HFF-Myc (cell line): ENCODE measurements at places on chromosomes 1 and 21.
A peak's percentile ranks its signal among the peaks of the same experiment; 100 is the strongest.

DNA sequence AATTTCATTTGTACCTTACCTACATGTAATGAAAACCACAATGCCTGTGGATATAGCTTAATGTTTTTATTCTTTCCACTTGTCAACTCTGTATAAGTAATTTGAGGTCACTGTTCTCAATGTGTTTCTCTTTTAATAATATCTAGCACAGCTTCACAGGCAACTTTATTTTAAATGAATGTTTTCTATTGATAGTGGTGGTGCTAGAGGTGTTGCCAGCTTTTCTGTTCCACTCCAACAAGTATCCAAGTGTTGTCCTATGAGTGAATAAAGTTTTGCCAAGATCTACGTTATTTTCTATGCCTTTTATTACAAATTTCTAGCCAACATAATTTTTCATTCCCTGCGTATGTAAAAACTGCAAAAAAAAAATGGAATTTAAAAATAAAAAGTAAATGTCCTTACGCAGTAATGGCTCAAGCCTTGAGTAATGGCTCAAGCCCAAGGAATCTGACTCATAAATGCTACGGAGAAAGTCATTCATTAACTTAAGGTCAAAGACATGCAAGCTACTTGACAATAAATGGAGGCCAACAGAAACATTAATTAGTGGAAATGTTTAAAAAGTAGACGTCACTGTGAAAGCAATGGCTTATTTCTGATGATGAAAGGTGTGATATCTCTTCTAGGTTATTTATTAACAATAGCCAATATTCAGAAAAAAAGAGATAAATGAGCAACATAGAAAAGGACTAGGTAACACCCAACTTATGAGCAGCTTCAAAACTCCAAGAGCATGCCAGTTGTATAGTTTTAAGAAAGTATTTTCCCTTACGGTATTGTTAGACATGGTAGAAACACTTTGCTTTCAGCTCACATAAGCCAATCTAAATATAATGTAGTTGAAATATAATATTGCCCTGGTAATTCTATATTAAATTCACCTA is 71.4 kb downstream of the SLC44A5 start:
- DNase-seq, result no peak

- DNase-seq, result no peak
Measured at GRCh38 chr1:214632091-214632490, 29.1 kb downstream of the CENPF start.

DNA sequence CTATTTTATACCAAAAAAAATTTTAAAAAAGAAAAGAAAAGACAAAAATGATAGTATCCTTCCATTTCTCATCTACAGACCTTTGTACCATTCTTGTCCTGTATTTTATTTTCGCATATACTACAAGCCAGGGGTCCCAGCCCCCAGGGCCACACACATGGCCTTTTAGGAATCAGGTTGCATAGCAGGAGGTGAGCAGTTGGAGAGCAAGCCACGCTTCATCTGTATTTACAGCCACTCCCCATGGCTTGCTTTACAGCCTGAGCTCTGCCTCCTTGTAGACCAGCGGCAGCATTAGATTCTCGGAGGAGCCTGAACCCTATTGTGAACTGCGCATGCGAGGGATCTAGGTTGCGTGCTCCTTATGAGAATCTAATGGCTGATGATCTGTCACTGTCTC is 39.8 kb downstream of the RASSF5 start:
- DNase-seq, result no peak

GRCh38 chr1:242428399-242429190 is 95.9 kb downstream of the PLD5 start:
- no peak for DNase-seq

DNA sequence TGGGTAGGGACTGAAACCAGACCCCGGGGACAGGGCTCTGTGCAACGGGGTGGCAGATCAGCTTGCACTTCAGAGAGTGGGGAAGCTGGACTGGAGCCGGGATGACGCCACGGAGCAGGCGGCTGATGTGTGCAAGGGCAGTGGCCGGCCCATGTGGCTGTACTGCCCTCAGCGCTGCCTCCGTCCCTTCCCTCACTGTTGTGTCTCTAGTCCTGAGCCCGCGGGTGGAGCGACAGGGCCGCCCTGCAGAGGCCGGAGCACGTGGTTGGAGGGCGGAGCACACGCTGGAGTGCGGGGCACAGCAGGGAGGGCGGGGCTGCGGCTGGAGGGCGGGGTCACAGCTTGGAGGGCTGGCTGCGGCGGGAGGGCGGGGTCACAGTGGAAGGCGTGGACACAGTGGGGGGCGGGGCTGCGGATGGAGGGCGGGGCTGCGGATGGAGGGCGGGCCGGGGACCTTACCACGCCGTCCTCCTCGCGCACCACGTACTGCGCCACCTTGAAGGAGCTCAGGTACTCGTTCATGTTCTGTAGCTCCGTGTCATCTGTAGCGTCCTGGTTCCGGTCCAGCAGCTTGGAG is 52.4 kb downstream of the CHD5 start:
- DNase-seq, result peak; percentile 33

DNA sequence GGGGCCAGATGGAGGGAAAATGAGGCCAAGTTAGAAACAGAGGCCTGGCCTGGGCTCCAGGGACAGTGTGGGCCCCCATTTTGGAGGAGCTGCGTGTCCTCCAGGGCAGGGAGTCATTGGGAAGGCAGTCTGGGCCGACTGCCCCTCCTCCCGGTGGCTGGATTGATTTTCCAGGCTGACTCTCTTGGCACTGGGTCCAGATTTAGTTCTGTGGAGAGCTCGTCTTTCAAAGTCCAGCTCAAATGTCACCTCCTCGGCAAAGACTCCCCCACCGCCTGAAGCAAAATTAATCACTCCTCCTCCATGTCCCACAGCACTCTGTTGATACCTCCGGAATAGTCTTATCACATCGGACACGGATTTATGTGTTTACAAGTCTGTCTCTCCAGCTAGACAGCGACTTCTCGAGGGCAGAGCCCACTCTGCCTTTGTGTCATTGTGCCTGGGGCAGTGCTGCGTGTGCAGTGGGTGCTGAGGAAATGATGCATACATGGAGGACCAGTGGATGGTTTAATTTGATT is 175.1 kb downstream of the CAMTA1 start:
- peak; percentile 46 for DNase-seq

GRCh38 chr1:62841587-62842169 is 57.7 kb downstream of the ATG4C start:
- DNase-seq, result peak; percentile 32

- DNase-seq, result peak; percentile 29
Measured at GRCh38 chr1:221394011-221394544, 347.8 kb downstream of the DUSP10 start.

GRCh38 chr1:47536646-47537118 is 98.8 kb downstream of the FOXD2 start:
- DNase-seq, result no peak
